ENCODE measurements at places on chromosomes 3 and 15.

- DNase-seq, result no peak
Observed at GRCh38 chr3:59704292-59704691, 654.5 kb upstream of the CFAP20DC start.

DNA sequence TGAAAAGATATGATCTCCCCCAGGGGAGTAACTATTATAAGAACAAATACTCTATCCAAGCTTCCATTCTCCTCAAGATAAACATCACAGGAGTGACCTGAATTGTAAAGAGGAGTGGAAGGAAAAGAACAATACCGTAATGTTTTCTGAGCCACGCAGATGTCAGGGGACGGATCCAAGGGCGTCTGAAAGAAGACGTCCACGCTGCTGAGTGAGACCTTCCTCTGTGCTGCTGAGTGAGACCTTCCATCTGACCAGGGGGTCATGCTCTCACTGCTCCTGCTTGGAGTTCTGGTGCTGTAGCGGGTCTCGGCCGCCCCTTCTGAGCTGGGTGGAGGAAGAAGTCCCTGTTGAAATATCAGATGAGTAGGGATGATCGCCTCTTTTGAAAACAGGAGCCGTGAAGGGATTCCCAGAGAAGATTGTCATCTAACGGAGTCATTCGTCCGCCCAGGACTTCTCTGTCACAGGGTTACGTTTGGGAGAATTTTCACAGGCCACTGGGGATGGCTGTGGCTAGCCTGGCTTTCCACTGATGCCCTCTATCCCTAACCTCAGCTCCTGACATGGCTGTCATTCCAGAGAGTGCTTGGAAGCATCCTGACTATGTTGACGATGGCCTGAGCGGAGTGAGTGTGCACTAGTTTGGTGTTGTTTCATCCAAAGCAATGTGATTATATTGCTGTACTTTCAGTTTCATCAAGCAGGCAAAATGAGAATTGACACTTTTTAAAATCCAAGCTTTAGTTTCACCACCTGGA is 184.9 kb downstream of the APBA2 start:
- DNase-seq, result no peak

- DNase-seq, result no peak
Observed at GRCh38 chr3:124107104-124107890, 115.4 kb upstream of the ROPN1 start.

GRCh38 chr15:52082197-52083036 is 30.2 kb downstream of the BCL2L10 start:
- DNase-seq, result no peak

GRCh38 chr3:42476225-42477125 is 26.0 kb upstream of the VIPR1 start:
- DNase-seq, result no peak

- no peak for DNase-seq
Observed at GRCh38 chr3:56894881-56895431, 93.2 kb upstream of the ARHGEF3 start.

- peak; percentile 42 for DNase-seq
Observed at GRCh38 chr15:32651229-32651837, 9.8 kb downstream of the SCG5 start.

GRCh38 chr3:59821274-59821673 is 771.4 kb upstream of the CFAP20DC start:
- no peak for DNase-seq

DNA sequence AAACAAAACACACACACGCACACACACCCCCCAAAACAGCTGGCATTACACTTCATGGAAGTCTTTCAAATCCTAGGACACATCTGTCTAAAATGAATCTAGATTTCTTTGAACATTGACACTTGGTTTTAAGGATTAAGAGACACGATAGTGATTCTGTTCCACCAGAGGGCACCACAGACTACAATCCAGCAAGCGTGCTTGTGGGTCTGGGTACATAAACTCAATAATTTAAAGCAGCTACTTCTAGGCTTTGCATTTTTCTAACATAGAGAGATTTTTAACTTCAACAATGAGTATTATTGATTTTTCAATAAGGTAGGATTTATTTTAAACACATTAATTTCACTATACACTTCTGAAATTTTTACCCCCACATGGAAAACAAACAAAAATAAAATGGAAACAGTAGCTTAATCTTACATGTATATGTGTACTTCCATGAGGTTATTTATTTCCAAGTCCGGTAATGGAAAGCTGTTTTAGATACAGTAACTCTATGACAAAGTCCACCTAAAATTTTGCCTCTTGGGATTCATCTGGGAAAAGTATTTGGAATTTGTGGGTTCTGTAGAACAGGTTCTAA is 564.0 kb upstream of the TGFBR2 start:
- DNase-seq, result peak; percentile 50

DNA sequence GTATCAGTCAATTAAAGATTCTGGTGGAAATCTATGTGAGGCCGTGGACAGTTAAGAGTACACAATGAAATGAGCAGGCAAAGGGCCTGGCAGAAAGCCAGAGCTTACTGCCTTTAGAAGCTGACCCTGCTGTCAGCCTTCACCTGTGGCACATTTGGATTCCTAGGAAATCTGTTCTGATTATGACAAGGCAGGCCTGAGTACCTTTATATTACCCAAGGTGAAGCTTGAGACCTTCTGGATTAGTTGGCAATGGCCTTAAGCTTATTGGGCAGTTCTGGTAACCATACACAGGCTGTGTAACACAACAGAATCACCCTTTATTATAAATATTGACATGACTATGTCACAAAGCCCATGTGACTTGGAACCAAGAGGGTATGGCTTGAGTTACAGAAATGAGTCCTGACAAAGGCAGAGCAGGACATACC is 43.2 kb downstream of the NBEAL2 start:
- DNase-seq, result no peak

GRCh38 chr3:195134431-195134830 is 136.5 kb downstream of the XXYLT1 start:
- no peak for DNase-seq

GRCh38 chr15:22978691-22979237 is 1.4 kb downstream of the CYFIP1 start:
- no peak for DNase-seq

- DNase-seq, result no peak
Observed at GRCh38 chr3:154926721-154927120, 153.4 kb upstream of the MME start.

DNA sequence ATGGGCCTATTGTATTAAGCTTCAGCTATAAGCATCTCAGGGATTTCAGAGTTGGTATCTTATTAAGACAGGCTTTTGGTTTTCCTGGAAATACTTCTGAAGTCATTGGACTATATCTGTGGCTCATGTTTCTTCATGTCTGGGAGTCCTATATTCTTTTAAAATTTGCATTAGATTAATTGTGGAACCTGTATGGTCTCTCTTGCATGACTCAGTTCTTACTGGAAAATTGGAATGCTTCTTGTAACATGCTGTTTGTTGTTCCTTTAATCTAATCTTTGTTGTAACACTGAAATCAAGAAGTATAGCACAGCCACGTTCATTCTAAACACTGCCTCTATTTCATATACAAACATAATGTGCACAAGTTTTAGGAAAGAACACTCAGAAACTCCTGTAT is 208.1 kb downstream of the RBMS3 start:
- no peak for DNase-seq

DNA sequence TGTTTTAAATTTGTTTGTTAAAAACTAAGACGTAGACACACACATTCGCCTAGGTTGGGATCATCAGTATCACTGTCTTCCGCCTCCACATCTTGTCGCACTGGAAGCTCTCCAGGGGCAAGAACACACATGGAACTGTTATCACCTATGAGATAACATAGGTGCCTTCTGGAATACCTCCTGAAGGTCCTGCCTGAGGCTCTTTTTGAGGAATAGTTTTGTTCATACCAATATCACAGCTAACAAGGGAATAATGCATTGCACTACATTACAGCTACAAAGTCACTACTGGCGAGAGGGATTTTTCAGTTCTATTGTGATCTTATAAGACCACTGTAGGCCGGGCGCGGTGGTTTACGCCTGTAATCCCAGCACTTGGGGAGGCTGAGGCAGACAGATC is 29.9 kb downstream of the ZWILCH start:
- no peak for DNase-seq

DNA sequence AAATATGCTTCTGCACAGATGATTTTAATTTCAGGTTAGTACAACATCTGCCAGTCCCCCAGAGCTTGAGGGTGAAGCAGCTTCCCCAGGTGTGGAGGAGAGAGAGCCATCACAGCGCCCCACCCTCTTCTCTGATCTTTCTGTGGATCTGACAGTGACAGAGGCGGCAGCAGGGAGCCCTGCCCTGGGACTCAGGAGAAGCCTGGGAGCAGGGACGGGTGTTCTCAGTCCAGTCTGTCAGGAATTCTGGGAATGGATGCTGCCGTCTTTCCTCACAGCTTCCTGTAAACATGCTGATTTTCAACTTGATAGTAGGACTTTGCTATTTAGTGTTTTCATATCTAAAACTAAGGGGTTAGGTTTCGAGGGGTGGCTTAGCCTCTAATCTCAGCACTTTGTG is 11.4 kb upstream of the RAB8B start:
- no peak for DNase-seq

DNA sequence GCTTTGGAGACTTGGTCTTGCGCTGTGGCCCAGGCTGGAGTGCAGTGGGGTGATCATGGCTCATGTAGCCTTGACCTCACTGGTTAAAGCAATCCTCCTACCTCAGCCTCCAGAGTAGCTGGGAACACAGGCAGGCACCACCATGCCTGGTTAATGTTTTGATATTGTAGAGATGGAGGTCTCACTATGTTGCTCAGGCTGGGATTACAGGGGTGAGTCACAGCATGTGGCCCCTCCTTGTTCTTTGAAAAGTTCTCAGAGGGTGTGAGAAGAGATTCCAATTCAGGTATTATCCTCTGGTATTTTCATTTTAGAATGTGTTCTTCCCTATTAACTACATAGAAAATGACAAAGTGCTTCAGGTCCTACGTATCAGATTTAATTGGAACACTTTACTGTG is 51.9 kb upstream of the RPL32 start:
- DNase-seq, result no peak

- no peak for DNase-seq
Observed at GRCh38 chr3:133230195-133230594, 169.7 kb upstream of the BFSP2 start.

- DNase-seq, result no peak
Observed at GRCh38 chr15:60385620-60386552, 11.9 kb downstream of the ANXA2 start.

DNA sequence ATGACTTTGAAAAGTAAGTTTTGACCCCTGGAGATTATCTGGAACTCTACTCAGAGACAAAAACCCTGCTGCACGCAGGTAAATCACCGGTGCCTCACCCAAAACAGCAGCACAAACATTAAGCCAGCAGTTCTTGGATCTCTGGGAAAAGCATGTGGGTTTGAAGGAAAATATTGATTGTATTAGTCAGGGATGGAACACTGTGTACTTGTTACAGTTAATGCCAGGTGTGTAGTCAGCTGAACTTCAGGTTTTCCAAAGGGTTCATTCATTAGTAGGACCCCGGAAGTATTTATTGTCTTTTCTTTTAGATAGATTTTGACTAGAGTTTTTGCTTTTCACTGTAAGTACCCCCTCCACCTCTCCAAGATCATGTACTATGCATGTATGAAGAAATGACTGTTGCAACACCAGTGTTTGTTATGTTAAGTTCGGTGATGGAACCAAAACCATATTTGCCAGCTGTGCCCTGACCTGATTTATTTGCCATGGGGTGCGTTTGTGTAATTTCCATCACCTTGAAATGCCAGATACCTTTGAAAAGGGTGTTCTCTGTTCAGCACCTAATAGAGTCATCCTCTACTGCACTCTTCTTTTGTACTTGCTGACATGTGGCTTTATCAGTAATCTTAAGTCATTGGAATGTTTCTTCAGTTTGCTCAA is 14.5 kb downstream of the ARHGEF26 start:
- DNase-seq, result no peak

DNA sequence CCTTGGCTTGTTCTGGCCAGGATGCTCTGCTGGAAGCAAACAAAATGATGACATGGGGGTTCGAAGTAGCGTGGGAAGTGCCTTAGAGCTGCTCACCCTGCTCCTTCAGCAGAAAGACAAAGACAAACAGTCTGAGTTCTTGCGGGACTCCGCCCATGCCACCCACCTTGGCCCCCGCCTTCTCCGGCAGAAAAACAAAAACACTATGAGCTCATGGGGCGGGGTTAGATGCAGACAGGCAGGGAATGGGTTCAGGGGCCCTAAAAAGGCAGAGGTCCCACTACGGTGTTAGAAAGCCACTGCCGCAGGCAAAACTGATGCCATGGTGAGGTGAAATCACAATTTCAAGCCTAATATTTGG is 9.7 kb upstream of the NCKIPSD start:
- DNase-seq, result no peak

DNA sequence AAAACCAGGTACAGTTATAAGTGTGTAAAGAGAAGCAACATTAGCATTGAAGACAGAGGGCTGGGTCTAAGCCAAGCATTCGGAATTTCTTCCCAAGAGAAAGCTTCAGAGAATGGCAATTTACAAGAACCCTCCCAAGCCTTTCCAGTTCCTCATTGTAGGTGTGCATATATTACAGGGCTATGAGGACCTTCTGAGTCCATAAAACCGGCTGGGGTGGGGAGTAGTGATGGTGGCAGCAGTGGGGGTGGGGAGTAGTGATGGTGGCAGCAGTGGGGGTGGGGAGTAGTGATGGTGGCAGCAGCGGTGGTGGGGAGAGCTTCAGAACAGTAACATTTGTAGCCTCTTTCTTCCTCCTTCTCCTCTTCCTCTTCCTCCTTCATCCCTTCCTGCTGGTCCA is 368.7 kb upstream of the UMPS start:
- DNase-seq, result no peak

DNA sequence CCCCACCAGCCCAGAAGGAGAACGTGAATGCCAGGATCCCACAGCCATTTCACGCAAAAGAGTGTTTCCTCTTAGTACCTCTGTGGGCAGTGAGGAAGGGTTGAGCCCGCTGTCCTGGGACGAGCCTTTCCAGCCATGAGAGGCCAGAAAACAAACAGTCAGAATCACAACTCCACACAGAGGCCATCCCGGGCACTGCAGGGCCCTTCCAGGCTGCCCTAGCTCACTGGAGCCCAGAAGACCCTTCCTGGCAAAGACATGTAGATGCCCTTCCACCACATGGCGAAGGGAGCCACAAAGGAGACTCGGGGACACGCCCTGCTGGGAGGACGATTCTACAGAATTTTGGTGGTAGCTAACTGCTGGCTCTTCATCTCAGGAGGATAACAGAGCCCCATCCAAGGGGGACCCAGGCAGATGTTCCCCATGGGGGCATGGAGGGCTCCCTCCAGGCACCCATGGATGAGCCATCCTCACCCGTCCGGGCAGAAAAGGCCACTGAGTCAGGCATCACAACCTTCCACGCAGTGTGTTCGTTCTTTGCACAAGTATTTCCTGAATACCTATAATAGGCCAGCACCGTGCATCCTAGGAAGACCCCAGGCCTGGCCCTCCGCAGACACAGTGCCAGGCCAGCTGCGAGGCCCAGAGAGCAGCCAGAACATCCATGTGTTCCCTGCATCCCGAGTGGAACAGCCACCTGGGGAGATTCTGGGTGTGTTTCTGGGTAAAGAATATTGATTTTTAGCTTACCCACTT is 47.2 kb downstream of the SLC12A8 start:
- DNase-seq, result no peak

GRCh38 chr3:163438760-163439159 is 1639.5 kb downstream of the SI start:
- DNase-seq, result no peak

Data from stimulated activated naive CD8-positive, alpha-beta T cell treated with anti-CD3 and anti-CD28 coated beads, Interleukin-15, amount 100 ng/mL, for 72 hours (primary cell).